ENCODE measurements at places on chromosomes 12 and 14.

DNA sequence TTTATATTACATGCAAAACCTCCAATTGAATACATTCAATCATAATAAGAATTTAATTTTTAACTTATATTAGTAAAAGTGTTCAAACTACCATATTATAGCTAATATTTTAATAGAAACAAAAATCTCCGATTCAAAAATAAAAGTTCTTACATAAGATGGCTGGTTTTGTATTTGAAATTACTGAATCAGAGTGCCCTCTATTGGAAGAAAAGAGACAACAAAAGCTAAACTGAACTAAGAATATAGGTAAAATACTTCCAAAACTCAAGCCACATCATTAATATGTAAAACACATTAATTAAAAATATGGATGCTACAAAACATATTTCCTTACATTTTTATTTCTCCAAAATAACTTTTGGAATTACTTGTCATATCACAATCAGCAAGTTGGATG, 120.3 kb downstream of the GARIN6 start:
- no peak for DNase-seq

GRCh38 chr14:103736546-103737431, 21.2 kb downstream of the ZFYVE21 start:
- peak; percentile 84 for DNase-seq

DNA sequence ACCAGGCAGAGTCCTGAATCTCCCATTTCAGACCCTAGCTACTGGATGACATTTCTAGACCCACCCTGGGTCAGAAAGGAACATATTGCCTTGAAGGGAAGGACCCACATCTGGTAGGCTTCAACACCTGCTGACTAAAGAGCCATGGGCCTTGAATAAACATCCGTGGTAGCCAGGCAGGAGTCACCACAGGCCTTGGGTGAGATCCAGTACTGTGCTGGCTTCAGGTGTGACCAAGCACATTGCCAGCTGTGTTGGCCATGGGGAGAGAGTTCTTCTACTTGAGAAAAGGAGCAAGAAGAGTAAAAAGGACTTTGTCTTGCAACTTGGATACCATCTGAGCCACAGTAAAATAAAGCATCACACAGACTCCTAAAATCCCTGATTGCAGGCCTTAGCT, 332.6 kb downstream of the SLC16A7 start:
- DNase-seq, result no peak

GRCh38 chr12:67617629-67618028, 30.9 kb upstream of the DYRK2 start:
- DNase-seq, result no peak

GRCh38 chr14:72709916-72710611, 183.8 kb downstream of the DPF3 start:
- DNase-seq, result no peak

DNA sequence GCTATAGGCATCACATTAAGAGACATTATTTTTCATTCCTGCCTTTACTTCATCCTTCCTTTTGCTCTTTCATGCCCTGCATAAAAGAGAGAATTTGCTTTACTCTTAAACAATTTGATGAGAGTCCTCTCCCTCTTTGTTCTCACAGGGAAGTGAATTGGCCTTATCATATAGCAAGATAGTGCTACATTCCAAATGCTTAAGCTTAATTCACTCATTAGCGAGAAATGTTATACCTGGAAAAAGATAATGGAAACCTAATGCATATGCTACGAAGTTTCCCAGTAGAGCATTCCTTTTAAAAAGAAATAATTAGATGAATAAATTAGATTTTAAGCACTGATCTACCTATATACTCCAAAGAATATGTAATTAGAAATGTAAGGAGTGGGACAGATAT, 798.8 kb downstream of the C12orf50 start:
- DNase-seq, result no peak

- no peak for DNase-seq
Observed at GRCh38 chr12:103748002-103748401, 93.0 kb downstream of the NT5DC3 start.

- no peak for DNase-seq
Observed at GRCh38 chr14:105019861-105020814, 745 bp downstream of the CDCA4 start.

- DNase-seq, result peak; percentile 44
Observed at GRCh38 chr14:104639885-104640548, 35.4 kb upstream of the TMEM179 start.

- DNase-seq, result peak; percentile 88
Observed at GRCh38 chr14:64569138-64569631, 19.4 kb downstream of the PPP1R36 start.

DNA sequence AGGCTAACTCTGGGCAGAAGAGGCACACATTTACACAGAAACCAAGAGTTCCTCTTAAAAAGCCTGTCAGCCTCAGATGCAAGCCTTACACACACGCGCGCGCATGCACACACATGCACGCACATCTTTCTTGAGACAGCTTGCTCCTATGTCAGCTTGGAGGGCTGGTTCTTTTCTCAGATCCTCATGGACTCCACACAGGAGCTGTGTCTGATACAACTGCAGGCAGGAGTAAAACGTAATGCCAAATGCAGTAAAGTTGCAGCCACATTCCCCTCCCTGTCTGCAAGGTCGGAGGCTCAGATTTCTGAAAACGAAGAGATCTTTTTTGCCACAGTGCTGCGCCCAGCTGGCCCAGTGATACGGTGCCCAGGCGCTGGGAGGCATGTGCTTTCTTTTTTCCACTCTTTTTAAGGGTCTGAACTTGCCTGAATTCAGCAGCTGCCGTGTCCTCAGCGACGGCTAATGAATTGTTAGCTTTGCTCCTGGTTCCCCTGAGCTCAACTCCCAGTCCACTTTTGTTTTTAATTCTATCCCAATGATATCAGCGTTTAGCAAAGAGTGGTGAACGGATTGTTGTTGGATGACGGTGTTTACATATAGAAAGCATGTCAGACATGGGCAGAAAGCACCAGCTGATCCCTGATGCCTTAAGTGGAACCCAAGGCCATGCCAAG, 72.9 kb upstream of the FOXN3 start:
- DNase-seq, result peak; percentile 54

DNA sequence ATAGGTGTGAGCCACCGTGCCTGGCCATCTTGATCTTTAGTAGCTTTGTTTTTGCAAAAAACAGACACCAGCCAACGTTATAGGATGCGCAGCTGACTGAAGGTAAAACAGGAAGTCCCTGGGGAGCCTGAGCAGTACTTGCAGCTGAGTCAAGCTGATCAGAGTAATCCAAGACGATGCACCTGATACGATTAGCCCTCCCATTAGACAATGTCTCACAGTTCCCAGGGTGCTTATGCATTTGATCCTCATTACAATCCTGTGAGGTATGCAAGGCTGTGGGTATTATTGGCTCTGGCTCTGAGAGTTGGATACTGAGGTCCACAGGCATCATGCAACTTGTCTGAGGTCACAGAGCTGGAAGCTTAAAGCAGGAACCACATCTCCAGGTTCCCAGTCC, 8.1 kb downstream of the KRT18 start:
- no peak for DNase-seq

DNA sequence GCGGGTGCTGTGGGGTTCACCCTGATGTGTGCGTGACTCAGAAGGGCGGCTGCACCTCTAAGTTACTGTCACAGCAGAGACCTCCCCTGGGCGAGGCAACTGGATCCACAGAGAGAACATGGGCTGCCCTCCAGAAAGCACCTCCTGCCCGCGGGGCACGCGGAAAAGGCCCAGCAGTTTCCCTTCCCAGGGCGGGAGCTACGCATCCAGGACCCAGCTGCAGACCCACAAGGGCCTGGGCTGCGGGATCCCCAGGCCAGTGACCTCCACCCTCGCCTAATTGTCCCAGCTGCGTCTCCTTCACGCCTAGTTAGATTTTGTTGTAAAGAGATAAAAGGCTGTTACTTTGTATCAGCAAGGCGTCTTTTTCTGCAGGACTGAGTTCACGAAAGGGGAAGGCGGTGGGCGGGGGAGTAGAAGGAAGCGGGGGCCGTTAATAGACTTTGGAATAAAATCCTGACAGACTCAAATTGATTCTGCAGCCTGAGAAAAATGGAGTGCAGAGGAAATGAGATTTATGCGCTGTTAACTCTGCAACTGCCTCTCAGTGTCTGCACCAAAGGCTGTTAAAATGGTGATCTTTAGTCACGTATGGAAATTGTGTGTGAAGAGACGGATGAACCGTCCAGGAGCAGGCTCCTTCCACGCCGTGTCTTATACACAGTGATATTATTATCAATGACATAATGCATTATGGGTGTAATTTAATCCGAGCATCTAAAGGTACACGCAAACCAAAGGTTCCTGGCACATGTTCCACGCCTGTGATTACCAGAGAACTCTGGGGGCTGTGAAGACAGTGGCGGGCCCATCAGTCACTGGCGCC, 65.9 kb upstream of the FBRSL1 start:
- no peak for DNase-seq

DNA sequence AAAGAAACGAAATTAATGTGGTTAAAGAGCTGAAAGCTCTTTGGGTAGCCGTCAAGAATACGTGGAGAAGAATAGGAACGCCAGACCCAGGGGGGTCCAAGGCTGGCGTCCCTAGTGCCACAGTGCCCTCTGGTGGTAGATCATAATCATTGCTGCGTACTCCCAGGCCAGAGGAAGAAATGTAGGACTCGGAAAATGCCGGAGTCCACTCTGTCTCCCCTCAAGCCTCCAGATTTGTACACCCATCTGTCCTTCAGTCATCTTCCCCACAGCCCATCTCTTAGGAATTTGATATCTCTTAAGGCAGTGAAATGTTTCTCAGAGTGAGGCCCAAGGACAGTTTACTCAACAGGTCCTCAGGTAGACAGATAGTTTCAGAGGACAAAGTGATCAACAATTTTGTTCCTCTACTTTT, 25.4 kb upstream of the PLEKHG6 start:
- peak; percentile 45 for DNase-seq

DNA sequence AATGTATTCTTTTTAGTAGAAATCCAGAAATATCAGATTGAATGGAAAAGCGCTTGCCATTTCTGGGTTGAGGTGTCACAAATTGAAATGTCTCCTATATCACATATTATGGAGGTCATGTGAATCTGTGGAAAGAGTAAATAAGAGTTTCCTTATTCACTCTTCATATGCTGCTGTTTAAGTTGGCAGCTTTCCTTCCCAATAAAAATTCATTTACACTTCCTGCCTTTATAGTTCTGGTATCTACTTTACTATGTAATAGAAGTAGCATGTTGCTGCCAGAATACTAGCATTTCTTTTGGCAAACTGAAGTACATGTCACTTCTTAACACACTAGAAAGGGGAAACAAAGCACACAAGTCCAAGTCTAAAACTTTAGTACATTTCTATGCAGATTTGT, 60.8 kb downstream of the SDR9C7 start:
- no peak for DNase-seq

- DNase-seq, result no peak
Observed at GRCh38 chr14:90442388-90442787, 45.6 kb downstream of the CALM1 start.

GRCh38 chr12:27969624-27970400, 2.7 kb downstream of the PTHLH start:
- peak; percentile 45 for DNase-seq

- no peak for DNase-seq
Observed at GRCh38 chr14:39015360-39015961, 87.6 kb downstream of the SEC23A start.

DNA sequence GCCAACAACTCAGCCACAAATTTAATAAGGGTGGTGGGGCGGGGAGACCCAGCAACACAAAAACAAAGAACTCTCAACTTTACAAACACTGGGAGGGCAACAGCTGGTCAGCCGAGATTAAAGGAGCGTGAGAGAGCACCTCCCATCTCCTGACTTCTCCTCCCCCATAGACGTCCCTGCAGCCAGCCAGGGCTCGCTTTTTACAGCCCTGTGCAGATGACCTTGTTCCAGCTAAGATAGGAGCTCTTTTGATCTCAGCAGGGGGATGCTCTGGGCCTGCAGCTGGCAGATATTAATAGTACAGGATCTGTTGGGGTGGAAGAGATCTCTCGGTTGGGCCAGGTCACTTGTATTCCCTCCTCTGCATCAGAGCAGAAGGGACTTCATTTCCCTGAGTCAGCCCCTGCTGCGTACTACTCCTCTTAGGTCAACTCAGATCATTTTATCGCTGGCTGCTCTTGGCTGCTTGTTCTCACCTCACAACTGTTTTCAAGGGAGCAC, 475.8 kb downstream of the RAD51B start:
- DNase-seq, result no peak

DNA sequence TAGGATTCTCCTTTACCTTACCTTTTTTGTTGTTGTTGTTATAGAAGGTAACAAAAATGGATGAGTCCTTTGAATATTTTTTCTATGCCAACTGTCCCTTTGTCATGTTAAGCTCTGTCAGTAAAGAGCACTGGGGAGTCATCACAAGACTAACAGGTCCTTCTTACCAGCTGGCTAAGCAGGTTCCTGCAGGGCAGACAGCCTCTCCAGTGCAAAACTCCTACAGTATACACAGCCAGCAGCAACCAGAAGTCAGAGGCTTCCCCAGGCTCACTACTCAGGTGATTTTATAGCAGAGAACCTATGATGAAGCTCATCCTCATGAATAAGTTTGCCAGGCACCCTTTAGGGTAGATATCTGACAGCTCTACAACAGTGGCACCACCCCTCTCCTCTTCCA, 271.1 kb downstream of the RERGL start:
- no peak for DNase-seq

GRCh38 chr12:117360551-117361346, 677 bp downstream of the NOS1 start:
- DNase-seq, result no peak

DNA sequence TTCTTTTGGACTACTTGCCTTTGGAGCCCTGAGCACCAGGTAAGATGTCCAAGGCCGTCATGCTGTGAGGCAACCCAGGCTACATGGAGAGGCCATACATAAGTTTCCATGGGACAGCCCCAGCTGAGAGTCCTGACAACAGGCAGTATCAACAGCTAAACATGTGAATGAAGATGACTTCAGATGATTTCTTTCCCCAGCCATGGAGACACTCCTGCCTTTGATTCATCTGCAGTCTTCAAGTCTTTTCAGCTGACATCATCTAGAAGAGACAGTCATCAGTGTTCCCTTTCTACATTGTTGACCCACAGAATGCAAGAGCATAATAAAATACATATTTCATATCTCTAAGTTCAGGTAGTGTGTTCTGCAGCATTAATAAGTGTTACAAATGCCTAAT, 398.7 kb downstream of the BTG1 start:
- no peak for DNase-seq

DNA sequence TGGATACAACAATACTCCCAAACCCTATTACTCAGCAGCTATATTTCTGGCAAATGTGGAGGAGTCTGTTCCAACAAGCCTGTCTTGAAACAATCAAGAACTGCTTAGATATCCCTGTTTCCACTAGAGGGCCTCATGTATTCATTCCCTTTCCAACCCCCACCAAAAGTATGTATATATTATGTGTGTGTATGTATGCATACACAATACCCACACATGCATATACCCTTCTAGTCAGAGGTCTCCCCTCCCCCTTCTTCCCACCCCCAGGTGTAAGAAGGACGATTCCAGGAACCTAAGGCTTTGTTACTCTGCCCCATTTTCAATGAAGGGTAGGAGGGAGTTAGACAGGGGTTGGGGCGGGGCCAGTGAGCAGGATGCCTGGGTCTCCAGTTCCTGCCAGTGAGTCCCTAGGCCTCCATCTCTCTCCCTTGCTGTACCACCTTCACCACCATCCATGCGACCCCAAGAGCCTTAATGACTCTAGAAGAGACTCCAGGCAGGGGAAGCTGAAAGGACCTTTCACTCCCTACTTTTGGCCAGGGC, at the start of gene DGKA:
Gene DGKA, plus strand, starts transcription at position 392 of the 546 bp plus-strand sequence. CDS start 5,342 bp downstream, outside the sequence.
- no peak for DNase-seq

Data from tibial artery (tissue), 4 donors.